ENCODE measurements at places on chromosomes 4 and X. TPM values are rescaled to one million over a fixed set of nuclear protein-coding genes. Genes with fewer than 3 reads are reported as not detected.

GRCh38 chrX:68498044-68498507, 775 bp upstream of the YIPF6 start:
- no peak for DNase-seq

GRCh38 chrX:2658585-2659292, 32.4 kb upstream of the CD99 start:
- no peak for DNase-seq

- peak; percentile 81 for DNase-seq
These were observed 4.3 kb upstream of the MXD4 start for GRCh38 chr4:2266181-2266580.

GRCh38 chr4:105560421-105560848, 8.0 kb downstream of the ARHGEF38 start:
- no peak for DNase-seq

DNA sequence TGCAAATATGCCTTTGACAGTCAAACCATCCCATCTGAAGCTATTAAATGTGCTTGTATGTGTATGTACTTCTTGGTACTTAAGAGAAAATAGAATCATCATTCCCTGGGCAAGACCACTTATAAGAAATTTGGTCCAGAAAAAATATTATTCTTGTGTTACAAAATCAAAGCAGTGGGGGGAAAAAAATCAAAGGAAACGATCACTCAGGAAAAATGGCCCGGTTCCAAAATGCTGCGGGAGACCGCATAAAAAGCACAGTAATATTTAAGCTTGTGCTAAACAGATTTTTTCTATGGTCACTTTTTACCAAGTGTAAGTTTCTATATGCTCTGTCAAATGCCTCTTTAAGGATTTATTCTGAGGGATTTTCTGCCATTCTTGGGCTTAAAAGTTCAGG, 36.1 kb downstream of the RAI2 start:
- DNase-seq: no peak

- DNase-seq: no peak
These were observed 20.7 kb upstream of the CTSO start for GRCh38 chr4:155974476-155974749.

GRCh38 chrX:153992180-153992579, 19.6 kb downstream of the TMEM187 start:
- no peak for DNase-seq

DNA sequence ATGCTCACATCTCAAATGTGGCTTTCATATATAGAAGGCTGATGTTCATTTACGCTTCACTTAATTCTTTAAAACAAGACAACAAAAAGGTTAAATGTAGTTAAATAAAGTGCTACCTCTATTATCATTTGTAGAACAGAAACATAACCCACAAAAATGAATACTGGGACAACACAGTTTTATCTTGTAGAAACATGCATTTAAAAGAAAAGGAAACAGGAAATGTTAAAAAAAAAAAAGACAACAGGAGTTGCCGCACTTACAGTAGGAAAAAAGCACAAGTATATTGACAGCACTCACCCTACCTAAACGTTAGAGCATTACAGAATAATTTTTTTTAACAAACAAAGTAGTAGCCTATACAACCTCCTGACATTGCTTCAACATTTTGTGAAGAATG, 4.8 kb downstream of the THOC2 start:
- no peak for DNase-seq

GRCh38 chrX:19344661-19345060, 934 bp downstream of the PDHA1 start:
- DNase-seq: no peak

MAGEA3 gene
- total RNA-seq: not detected

MAGEA8 gene
- total RNA-seq: not detected

VCX3B gene
- total RNA-seq: not detected

FAM184B gene
- not detected for total RNA-seq

ARAP2 gene
- 45.7 TPM for total RNA-seq

PRDM5 gene
- total RNA-seq: 26.3 TPM

FGB gene
- 1.3 TPM for total RNA-seq

CPE gene
- total RNA-seq: 70.4 TPM

KLHL4 gene
- 0.49 TPM for total RNA-seq
